Activated CD4-positive, alpha-beta T cell treated with anti-CD3 and anti-CD28 coated beads, Interleukin-2, amount 50 U/mL, for 24 hours (primary cell): ENCODE measurements at places on chromosomes 5 and 9.

DNA sequence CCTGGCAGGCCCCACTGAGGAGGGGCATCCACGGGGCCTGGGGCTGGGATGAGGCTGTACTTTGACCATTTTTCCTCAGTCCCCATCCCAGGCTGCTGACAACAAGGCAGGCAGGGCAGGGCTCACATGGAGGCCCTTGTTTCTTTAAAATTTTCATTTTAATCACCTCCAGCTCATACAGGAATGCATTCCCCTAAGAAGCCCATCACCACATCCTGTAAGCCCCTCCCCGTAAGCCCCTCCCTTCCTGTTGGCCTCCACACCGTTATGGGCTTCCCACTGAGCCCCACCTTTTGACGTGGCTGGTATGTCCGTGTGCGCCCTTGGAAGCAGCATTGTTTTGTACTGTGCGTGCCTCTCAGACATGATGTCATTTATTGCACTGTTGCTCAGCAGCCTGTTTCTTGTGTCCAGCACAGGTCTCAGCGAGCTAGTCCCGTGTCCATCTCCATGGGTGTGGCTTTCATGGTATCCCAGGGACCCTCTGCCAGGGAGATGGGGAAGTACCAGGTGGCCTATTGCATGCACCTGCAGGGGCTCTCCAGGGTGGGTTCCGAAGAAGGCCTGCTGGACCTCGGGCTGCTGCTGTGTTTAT lies 22.4 kb downstream of the PHF2 start:
- DNase-seq: no peak

GRCh38 chr5:93583768-93584595 lies 960 bp downstream of the NR2F1 start:
- no peak for DNase-seq

- DNase-seq: peak; percentile 5
Observed at GRCh38 chr9:17462869-17463464, 115.9 kb upstream of the SH3GL2 start.

GRCh38 chr5:78377056-78377717 lies 16.8 kb downstream of the SCAMP1 start:
- DNase-seq: no peak

DNA sequence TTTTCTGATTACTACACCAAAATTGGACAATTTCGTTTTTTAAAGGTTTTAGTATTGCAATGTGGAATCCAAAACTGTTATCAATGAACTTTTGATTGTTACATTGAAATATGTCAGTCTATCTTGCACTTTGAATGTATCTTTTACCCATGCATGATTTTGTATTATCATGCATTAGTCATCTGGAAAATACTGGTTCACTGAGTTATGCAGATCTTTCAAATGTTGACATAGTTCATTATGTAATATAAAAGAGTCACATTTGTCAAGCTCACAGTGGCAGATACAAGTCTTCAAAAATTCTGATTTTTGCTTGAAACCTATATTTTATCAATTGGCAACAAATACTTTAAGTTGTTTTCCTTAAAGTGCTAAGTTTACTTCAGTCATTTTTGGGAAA lies 85.2 kb downstream of the NR3C1 start:
- DNase-seq: no peak

DNA sequence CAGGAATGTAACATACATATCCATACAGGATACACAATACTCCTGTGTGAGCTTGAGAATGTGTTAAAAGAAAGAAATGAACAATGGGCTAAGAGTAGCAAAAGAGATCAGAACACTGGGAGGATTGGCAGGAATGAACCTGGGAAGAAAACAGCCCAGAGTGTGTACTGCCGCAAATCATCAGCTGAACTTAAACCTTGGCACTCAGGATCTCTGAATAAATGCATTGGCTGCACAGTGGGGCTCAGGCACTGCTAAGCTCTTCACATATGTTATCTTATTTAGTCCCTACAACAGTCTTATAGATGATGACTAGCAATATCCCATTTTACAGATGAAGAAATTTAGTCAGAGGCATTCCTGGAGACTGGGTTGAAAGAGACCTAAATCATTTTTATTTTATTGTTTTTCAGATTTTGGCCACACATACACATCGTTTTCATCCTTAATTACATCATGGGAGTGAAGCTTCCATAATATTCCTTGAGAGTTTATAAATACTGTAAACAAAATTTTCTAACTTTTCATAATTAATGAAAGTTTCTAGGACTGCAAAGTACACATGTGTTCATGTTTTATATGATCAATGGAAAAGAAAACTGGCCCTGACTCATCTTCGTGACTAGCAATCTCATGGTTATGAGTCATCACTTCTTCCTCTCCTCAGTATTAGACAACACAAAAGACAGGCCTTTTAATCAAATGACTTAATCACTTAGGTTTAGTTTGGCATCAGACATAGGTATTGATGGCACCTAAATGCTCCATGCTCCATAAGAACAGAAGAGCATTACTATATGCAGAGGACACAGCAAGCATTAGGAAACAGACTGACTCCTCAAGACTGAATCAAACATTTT lies 59.2 kb downstream of the CDH18 start:
- no peak for DNase-seq

DNA sequence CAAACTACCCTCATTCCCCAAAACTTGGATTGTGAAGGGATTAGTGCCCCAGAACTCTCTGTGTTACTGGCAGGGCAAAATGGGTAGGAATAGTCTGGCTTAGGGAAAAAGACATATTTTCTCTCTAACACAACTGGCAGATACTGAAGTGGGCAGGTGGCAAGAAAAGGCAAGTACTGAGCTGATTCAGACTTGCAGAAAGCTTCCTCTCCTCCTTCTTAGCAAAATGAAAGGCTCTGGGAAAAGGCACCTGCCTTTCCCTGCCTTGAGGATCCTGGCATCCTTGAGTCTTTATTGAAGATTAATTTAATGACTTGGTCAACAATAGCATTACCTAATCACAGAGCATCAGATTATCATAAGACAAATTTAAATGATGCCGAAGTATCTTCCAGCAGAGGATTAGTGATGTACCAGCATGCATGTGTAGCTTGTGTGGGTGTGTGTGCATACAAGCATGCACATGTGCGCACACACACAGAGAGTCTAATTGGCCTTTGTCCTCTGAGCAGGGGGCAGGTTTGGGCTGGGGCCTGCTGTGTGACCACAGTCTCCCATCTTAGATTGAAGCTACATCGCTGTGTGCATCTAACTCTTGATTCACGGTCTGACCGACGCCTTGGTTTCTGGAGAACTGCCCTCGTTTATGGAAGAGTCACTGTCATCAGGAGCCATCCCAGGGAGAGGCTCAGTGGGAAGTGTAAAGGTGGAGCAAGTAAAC lies 294.8 kb downstream of the AOPEP start:
- DNase-seq: no peak

GRCh38 chr9:138095813-138096518 lies 218.4 kb downstream of the CACNA1B start:
- DNase-seq: no peak

DNA sequence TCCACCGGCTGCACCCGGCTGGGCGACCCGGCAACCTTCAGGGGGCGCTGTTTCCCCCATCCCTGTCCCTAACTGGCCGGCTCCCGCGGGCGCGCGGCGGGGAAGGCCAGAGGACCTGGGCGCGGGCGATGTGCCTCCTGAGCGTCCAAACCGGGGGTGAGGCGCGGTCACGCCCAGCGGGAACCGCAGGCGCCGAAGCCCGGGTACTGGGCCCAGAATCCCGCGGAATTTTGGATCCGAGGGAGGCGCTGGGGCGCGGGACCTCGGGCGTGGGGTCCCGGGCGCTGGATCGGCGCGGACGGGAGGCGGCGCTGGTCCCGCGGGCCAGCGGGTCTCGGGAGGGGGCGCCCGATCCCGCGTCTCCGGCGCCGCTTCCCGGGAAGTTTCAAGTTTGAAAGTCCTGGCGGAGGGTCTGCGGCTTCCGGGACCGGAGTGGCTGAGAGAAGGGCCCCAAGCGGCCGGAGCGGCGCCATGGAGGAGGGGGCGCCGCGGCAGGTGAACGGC lies at the start of gene PKN3:
TSS of gene PKN3 (plus strand) at position 59 of the 504 bp plus-strand sequence. CDS start at position 472, 413 bp downstream.
- DNase-seq: peak; percentile 76

- no peak for DNase-seq
Observed at GRCh38 chr9:71854811-71855210, 56.2 kb downstream of the ABHD17B start.

GRCh38 chr5:128453121-128453520 lies 84.9 kb downstream of the FBN2 start:
- DNase-seq: no peak

DNA sequence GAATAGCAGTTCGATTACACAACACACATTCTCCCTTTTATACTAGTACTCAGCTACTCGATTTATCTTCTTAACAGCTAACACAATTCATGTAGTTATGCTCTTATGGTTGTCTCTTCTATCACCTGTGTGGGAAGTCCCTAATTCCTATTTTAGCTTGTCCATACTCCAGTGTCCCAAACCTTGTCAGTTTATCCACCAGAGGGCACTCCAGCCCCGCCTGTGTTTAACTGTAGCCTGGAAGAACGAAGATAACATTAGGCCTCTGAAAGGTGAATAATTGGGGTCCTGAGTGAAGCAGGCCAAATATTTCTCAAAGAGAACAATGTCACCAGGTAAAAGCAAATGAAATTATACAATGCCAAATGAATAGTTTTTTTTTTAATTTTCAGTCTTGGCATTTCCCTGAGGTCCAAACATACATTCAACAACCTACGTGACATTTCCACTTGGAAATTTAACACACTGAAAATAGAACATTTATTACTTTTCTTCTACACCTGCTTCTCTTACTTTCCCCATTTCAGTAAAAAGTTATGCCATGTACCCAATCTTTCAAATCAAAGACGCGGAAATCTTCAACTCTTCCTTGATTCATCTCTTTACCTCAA lies 560.7 kb downstream of the HTR1A start:
- DNase-seq: no peak

DNA sequence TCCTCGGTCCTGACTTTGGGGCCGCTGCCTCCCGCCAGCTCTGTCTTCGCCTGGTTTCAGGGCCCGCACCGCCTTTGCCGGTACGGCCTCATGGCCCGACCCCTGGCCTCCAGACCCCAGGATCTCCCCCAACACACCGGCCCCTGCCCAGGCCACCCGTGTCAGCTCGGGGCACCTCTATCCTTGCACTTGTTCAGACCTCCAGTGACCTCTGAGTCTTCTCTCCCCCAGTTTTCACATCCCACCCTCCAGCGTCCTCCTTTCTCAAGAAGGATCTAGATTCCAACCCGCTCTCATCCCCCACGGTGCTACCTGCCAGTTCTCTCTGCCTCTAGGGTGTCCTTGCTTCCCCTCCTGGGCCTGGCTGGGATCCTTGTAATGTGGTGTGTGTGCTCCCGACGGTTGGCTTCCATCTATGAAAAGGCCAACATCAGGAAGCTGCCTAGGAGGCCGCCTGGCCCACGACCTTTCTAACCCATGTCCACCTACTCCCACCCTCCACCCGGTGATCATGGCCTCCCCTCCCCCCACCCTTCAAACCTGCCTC lies 61.1 kb downstream of the SPATA31C2 start:
- no peak for DNase-seq

DNA sequence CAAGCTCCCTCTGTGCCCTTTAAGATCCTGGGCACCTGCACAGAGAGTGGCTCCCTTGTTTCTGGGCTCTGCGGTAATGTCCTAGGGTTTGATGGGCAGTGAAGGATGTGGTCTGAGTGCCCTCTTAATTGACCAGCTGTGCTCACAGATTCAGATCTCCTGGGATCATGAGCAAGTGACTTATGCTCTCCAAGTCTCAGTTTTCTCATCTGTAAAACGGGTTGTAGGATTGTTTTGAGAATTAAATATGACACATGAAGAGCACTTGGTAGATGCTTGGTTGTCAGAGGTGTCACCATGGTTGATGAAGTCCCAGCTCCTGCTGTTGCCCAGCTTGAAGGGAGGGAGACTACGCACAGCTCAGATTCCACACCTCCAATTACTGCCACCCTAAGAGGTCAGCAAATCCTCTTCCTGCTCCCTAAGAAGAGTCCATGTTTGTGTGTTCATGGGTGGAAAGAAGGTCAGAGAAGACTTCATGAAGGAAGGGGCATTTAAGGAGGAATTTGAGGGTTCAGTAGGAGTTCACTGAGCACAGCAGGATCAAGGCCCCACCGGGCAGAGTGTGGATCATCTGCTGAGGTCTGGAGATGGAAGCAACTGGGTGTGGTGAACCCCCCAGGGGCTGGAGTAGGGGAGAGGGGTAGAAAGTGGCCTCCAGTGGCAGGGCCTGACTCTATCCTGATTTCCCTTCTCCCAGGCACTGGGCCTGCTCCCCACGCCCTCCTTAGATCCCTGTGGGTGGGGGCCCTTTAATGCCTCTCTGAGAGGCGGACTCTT lies 1.4 kb upstream of the PSD2 start:
- DNase-seq: no peak

- DNase-seq: no peak
Observed at GRCh38 chr5:139796061-139796806, 626 bp downstream of the PSD2 start.

GRCh38 chr9:93041108-93041802 lies 17.2 kb upstream of the SUSD3 start:
- DNase-seq: no peak

GRCh38 chr9:98589102-98589501 lies 119.6 kb downstream of the GABBR2 start:
- no peak for DNase-seq

- DNase-seq: no peak
Observed at GRCh38 chr9:97855486-97855875, 2.5 kb downstream of the FOXE1 start.

- DNase-seq: no peak
Observed at GRCh38 chr5:10838038-10838437, 77.0 kb upstream of the DAP start.

DNA sequence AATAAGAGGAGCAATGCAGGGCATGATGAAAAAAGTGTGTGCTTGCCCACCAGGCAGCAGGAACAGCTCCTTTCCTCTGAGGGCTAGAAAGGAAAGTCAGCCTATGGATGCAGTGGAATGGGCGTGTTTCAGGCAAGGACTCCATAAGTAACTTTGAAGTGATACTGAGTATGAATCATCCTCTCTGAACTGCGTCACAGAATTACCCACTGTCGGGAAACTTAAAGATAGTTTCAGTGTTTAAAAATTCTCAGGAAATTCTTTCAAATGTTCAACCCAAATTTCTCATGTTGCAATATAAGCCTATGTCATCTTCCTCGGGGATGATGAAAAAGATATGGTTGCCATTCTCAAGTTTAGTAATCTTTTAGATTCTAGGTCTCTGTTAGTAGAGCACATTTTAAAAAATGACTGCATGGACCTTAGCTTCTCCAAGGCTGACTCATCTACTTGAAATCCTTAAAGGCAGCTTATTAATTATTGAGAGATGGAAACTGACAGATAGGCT lies 27.7 kb downstream of the PTCD2 start:
- no peak for DNase-seq

DNA sequence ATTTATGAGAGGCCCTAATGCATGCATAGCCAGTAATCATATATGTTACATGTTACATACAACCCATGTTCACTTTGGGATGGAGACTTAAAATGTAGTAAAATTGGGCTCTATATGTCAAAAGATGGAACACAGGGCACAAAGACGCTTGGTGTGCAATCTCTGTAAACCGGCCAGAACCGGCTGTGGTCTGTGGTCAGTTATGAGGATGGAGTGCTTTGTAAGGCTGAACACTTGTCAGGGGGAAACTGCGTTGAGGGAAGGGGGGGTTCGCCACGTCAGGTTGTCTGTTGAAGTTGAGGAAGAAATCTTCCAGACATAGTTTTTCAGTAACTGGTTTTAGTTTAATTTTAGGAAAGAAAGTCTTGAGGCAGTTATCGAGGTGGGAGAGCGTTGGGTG lies 2.7 kb upstream of the CKMT2 start:
- DNase-seq: no peak

GRCh38 chr5:36363744-36364143 lies 62.0 kb upstream of the RANBP3L start:
- DNase-seq: no peak
